Endothelial cell of umbilical vein (primary cell): ENCODE measurements at places on chromosomes 4 and X.

- no peak for DNase-seq
These were observed 106.9 kb downstream of the COL4A6 start for GRCh38 chrX:108331126-108331909.

GRCh38 chr4:11297627-11298026 lies 131.1 kb downstream of the HS3ST1 start:
- DNase-seq, result no peak

- no peak for DNase-seq
These were observed 37.1 kb upstream of the ELF2 start for GRCh38 chr4:139214039-139214534.

GRCh38 chr4:38067499-38067898 lies 107.3 kb downstream of the PTTG2 start:
- no peak for DNase-seq

GRCh38 chrX:48467281-48467761 lies 2.7 kb downstream of the SLC38A5 start:
- no peak for DNase-seq

GRCh38 chrX:102067966-102068723 lies 57.3 kb upstream of the TCEAL2 start:
- DNase-seq, result peak; percentile 17

GRCh38 chr4:154024097-154024694 lies 235.3 kb upstream of the SFRP2 start:
- no peak for DNase-seq

GRCh38 chr4:14916554-14917297 lies 85.6 kb upstream of the CPEB2 start:
- no peak for DNase-seq

- no peak for DNase-seq
These were observed 24.3 kb upstream of the ZNF41 start for GRCh38 chrX:47507153-47507867.

DNA sequence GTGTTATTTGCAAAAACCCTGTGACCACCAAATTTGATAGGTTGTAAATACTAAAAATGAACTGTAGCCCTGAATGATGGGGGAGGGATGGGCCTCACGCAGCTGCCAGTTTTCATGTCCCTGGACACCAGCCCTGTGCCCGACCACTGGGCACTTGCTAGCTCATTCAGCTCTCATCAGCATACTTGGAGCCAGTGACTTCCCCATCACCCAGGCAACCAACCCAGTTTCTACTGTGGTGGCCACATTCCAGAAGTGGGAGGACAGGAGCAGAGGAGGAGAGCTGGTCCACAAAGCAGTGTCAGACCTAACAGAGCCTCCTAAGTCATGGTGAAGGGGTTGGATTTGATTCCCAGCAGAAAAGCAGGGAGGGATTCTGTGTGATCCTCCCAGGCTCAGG lies 128.2 kb downstream of the CPEB2 start:
- no peak for DNase-seq

GRCh38 chrX:46953597-46953996 lies 41.4 kb downstream of the JADE3 start:
- DNase-seq, result peak; percentile 64

GRCh38 chr4:102809190-102809589 lies 18.2 kb downstream of the UBE2D3 start:
- DNase-seq, result peak; percentile 66

DNA sequence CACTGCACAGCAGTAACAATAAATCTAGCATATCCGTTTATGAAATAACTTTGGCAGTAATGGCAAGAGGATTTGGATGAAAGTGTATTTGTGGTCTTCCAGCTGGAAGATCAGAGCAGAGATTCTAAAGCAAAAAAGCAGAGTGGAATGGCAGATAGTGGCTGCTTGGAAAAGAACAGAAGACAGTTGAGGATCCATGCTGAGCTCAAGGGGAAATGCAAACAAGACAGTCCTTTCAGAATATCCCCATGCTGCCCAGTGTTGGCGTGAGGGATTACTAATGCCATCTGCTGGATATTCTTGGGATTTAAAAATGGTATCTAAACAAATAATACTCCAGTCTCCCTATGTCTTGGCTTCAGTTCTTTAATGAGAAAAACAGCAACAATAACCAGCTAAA lies 629.1 kb upstream of the ATOH1 start:
- DNase-seq, result peak; percentile 54

GRCh38 chr4:143616771-143617170 lies 83.7 kb downstream of the FREM3 start:
- no peak for DNase-seq

- DNase-seq, result peak; percentile 17
These were observed 35.7 kb downstream of the ZNF518B start for GRCh38 chr4:10421344-10422055.

DNA sequence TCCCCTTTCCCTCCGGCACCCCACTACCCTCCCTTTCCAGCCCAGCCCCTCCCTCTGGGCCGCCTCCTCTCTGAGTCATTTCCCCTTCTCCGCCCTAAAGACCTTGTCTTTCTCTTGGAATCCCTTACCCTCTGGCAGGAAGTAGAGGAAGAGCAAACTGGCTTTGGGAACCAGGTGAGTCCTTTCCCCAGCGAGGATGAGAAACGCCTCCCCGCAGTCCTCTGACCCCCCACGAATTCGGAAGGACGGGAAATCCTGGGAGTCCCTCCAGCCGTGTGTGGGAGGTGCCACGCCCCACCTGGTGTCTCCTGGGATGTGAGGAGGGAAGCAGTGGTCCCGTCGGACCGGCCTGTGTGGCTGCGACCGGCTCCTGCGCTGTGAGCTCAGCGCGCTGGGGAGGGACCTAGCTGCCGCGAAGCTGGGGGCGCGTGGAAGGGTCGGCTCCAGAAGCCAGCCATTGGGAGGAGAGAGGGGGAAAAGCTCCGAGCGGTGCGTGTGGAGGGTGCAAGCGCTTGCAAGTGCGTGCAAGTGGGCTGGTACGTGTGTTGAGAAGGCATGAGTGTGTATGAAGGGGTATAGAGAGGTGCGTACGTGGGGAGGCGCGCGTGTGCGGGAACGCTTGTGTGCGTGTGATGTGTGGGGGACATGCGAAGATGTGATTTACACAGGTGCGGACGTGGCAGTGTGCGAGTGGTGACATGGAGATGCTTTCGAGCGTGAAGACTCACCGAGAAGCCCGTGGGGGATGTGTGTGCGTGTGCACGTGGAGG lies 46.3 kb downstream of the TEX13B start:
- no peak for DNase-seq

DNA sequence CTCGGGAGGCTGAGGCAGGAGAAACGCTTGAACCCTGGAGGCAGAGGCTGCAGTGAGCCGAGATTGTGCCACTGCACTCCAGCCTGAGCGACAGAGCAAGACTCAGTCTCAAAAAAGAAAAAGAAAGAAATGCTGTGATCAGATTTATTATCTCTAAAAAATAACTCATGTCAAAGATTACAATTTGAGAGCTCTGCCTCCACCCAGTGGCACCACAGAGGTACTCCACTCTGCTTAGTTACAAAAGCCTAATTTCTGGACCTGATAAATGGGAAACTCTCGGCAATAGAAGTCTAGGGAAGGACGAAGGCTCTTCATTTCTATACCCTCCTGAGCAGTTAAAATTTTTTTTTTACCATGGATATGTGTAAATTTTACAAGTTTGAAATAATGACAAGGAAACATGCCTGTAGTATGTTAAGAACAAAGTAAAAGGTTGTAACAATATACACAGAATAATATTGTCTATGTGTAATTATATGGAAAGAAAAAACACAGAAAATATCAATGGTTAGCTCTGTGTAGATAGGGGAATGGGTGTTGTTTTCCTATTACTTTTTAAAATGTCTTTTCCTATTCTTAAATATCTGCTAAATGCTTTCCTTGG lies 149.8 kb downstream of the STIM2 start:
- DNase-seq, result peak; percentile 77

DNA sequence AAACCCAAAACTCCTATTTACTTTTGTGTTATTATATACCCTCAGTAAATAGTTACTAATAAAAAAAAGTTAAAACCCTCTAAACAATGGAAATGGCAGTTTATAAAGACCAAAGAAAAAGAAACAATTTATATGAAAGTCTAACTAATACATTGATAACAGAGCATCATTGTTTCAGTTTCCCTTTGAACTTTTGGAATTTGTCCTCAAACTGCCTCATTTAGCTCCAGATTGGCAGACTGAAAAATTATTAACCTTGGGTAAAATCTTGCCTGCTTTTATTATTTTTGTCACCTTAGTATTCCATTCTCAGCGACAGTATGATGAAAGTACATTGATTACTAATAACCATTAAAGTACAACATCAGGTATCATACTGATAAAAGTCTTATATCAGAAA lies 124.0 kb downstream of the PDE5A start:
- DNase-seq, result no peak

GRCh38 chr4:108794136-108794535 lies 31.3 kb upstream of the ETNPPL start:
- DNase-seq, result no peak

- DNase-seq, result no peak
These were observed 83.5 kb downstream of the TBX22 start for GRCh38 chrX:80098038-80098437.

GRCh38 chr4:35879479-35879878 lies 364.8 kb downstream of the ARAP2 start:
- DNase-seq, result no peak

DNA sequence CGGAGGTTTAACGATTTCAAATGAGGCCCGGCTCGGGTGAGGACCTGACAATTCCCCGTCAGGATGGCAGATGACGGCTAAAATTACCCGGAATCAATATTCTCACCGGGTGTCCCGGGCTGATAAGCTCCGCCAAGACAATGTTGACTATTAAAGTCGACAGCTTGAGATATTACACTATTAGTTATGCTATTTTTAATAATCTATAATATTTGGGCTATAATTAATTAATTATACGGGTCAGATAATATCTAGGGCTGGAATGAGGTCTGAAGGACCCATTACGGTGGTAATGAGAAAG lies 9.4 kb upstream of the NKX1-1 start:
- DNase-seq, result no peak

DNA sequence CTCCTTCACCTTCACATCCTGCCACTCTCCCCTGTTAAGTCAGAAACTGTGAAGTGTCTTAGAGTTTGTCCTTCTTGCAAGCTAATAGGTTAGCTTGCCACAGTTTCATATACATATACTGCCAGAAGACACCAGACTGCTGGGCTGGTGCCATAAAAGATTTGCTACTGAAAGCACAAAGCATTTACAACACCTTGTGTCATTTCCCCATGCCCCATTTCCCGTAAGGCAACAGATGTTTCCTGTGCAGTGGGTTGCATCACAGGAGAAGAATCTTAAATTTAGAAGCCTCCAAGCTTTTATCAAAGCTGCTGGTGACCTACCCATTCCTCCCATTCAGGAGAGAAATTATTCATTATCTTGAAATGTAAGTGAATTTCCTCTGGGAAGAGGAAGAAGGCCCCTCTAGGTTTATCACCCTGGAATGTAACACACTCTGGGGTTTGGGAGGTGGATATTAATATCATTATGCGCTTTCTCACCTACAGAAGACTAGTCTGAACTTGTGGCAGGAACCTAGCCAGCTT lies 34.5 kb upstream of the RAB33B start:
- peak; percentile 99 for DNase-seq

GRCh38 chr4:14929669-14930068 lies 72.6 kb upstream of the CPEB2 start:
- no peak for DNase-seq

GRCh38 chr4:176529574-176529973 lies 209.8 kb downstream of the SPCS3 start:
- DNase-seq, result no peak
